ENCODE measurements at places on chromosomes 5 and 9.
A peak's percentile ranks its signal among the peaks of the same experiment; 100 is the strongest.

- DNase-seq = no peak
Observed at GRCh38 chr5:54178991-54179390, 131.4 kb downstream of the ARL15 start.

DNA sequence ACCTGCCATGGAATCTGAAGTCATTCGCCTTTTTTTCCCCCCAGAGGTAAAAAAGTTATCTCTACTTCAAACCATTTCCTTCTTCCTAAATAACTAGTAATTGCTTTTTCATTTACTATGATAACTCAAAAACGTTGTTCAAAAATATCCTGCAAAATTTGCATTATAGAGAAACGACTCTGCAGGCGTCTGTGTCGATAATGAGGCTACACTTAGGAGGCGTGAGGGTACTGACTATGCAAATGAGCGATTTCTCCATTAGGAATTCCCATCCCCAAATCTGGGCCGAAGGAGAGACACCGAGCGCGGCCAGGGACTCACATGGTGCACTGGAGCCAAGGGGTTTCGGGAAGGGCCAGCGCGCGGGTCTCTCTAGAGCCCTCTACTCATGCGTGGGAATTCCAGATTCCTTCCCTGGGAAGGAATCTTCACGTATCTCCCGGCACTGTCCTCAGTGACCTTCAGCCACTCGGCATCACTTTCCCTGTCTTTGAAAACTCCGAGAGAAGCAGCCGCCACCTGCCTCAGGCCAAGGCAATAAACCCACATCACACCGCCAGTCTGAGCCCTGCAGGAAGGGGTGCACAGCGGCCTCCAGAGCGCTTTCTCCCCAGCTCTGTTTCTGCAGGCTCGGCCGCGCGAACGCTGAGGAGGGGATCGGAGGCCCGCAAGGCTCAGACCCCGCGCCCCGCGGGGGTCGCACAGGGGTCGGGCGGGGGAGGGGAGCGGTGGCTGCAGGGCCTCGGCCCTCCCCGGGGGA lies 718 bp upstream of the DENND4C start:
- DNase-seq = no peak

DNA sequence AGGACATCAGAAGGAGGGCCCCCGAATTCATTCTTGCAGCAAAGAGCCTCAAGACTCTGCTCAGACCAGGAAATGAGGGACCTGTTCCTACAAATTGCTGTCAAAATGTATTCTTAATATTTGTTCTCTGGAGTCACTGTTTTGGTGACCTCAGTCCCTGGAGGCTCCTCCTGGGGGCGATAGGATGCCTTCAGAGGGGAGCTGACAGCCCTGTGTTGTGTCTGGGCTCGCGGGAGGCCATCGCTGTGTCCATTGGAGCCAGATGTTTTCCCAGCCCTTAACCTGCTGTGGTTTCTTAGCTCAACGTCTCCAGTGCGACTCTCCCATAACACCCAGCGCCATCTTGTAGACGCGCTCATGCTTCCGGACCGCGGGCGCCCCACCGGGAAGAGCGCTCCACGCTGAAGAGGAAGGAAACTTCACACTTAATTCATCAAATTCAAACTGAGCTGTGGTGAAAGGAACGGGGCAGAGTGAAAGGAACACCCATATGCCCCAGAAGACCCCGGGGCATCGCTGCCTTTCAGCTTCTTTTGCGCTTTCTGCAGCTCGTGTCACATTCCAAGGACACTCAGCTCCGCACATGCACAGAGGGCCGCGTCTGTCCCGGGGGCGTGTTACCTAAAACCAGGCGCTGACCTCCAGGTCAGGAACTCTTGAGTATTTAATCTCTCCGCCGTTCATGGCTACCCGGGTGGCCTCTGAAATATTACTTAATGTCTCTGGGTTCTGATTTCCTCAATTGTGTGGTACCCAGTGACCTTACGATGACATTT lies 112.3 kb upstream of the GDNF start:
- no peak for DNase-seq

DNA sequence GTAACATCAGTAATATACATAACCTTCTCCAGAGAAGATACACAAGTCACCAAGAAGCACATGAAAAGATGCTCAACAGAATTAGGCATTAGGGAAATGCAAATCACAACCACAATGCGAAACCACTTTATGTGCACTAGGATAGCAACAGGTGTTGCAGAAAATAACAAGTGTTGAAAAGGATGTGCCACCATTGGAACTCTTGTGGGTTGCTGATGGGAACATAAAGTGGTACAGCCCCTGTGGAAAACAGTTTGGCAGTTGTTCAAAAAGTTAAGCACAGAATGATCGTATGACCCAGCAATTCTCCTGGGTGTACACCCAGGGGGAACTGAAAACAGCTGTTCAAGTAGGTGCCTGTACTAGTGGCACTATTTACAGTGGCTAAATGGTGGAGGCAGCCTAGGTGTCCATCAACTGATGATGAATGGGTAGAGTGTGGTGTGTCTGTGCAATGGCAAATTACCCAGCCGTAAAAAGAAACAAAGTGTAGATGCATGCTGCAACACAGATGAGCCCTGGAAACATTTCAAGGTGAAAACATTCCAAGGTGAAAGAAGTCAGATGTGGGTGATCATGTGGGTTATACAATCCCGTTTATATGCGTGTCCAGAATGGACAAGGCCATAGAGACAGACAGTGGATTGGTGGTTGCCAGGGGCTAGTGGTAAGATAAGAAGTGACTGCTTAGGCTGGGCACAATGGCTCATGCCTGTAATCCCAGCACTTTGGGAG lies 27.2 kb downstream of the CCDC69 start:
- DNase-seq = no peak

GRCh38 chr5:16131878-16132277 lies 47.7 kb downstream of the MARCHF11 start:
- DNase-seq = no peak

DNA sequence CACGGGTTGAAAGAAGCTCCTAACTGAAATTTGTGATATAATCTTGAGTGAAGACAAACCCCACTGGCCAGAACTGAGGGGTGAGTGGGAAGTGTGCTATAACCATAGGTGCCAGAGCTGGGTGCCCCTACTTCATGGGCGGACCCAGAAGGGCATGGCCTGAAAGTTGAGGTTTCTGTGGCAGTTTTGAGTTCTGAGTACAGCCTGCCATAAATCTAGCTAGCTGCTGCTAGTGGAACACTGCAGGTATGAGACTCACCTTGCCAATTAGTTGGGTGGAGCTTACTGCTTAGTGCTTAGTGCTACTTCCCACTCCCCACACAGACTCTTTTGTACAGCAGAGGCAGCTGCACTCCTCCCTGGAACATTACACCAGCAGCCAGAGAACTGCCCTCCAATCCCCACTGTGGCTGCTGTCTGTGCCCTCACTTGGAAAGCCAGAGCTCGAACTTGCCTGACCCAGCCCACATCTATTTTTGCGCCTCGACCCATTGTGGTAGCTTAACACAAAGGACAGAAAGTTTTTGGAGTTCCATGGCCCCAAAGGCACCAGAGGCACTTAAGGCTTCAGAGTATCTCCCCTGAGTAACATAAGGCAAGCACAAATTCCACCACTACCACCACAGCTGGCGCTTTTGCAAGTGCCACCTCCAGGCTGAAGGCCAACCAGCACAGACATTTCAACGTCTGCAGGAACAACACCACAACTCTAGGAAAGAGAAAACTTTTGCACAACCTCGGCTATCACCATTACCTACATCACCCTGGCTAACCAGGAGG lies 27.1 kb upstream of the PTGER4 start:
- no peak for DNase-seq

DNA sequence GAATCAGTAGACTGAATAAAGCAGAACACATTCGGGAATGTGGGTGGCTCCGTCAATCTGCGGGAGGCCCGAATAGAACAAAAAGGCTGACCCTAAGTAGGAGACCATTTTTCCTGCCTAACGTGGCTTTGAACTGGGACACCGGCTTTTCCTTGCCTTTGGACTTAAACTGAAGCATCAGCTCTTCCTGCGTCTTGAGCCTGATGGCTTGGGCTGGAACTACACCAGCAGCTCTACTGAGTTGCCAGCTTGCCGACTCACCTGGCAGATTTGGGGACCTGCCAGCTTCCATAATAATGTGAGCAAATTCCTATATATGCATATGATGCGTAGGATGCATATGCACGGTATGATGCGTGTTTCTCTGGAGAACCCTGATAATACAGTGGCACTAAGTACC lies 111.3 kb downstream of the DAPK1 start:
- DNase-seq = no peak

DNA sequence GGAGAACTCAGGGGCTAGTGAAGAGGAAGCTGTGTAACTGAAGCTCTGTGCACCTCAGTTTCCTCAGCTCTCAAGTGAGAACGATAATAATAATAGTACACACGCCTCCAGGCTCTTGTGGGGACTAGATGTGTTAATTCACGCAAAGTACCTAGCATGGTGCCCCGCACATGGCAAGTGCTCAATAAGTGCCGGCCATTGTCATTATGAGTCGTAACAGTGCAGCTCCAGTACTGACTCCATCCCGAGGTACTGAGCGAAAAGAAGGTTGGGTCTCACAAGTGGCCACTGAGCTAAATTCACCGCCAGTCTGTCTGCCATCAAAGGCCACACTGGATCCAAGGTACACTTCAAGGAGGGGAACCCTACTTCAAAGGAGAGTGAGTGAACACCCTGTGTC lies 40.4 kb downstream of the MED27 start:
- no peak for DNase-seq

DNA sequence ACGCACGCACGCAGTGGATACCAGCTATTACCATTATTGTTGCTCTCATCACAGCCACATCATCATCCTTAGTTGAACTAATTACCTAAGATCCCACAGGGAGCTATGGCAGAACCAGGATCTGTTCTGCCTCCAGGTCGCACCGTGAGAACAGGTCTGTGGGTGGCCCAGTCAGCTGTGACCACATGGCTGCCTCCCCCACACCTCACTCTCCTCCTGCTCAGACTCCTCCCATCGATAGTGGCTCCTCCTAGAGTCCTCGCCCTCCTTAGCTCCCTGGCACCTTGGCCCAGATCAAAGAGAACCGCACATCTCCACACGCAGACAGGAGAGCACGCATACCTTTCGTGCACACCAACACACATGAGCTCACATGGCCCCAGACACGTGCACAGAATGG lies 32.4 kb upstream of the RPL26L1 start:
- DNase-seq = no peak

DNA sequence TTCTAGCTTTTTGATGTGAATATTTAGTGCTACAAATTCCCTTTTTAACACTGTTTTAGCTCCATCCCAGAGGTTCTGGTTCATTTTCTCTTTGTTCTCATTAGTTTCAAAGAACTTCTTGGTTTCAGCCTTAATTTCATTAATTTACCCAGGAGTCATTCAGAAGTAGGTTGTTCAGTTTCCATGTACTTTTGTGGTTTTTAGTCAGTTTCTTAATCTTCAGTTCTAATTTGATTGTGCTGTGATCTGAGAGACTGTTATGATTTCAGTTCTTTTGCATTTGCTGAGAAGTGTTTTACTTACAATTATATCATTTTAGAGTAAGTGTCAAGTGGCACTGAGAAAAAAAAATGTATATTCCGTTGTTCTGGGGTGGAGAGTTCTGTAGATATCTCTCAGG lies 240.1 kb upstream of the RASA1 start:
- no peak for DNase-seq

DNA sequence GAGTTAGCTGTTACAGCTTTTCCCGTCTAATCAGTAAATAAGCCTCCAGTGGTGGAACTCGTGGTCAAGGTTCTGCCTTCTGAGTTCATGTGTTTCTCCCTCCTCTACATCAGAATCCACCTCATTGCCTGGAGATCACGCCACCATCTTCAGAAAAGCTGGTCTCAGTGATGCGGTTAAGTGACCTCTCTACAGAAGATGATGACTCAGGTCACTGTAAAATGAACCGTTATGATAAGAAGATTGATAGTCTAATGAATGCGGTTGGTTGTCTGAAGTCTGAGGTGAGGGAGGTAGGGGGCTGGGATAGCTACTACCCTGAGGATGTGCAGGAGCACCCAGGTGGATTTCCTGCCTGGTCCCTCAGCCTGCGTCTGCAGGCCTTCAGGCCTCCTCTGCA lies 13.3 kb downstream of the ODF2 start:
- DNase-seq = no peak

DNA sequence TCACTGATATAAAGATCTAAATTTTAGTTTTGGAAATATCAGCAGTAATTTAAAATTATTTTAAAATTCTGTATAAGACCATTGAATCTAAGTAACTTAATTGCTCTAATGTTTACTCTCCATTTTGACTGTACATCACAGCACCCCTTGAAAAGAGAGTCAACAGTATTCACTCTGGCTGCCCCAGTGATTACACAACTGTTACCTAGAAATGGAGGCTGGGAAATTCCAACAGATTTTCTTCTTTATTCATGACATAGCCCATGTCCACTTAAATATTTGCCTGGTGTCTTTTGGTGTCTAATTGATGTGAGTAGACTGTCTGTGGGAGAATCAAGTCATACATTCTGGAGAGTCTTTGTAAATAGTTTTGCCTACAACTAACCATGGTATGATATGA lies 301.8 kb upstream of the CDH6 start:
- no peak for DNase-seq

- DNase-seq = no peak
Observed at GRCh38 chr9:32672469-32672868, 37.0 kb upstream of the TAF1L start.

- DNase-seq = no peak
Observed at GRCh38 chr5:30112867-30113266, 1080.6 kb upstream of the CDH6 start.

DNA sequence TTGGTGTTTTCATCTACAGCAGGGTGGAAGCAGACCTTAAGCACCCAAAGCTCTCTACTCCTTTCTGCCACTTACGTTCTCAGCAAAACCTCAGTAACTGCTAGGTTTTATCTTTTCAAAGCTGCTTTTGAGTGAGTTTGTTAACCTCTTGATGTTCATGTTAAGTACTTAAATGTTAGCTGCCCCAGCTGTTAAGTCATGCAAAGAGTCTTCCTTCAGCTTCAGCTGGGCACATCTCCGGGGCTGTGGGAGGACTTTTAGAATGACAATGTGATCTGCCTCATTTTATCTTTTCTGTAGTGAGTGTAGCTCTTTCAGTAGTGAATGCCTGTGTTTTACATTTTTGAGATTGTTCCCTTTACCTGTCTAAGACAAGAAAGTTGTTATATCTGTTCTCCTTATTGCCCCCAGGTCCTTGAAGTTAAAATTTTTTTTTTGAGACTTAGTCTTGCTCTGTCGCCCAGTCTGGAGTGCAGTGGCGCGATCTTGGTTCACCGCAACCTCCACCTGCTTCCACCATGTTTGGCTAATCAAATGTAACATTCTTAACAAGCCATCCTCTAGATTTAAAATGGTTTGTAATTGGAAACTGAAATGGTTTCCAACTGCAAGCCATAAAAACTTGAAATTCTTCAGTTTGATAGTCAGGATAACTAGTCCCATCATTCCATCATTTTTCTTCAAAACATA lies 19.6 kb downstream of the KDM4C start:
- no peak for DNase-seq

DNA sequence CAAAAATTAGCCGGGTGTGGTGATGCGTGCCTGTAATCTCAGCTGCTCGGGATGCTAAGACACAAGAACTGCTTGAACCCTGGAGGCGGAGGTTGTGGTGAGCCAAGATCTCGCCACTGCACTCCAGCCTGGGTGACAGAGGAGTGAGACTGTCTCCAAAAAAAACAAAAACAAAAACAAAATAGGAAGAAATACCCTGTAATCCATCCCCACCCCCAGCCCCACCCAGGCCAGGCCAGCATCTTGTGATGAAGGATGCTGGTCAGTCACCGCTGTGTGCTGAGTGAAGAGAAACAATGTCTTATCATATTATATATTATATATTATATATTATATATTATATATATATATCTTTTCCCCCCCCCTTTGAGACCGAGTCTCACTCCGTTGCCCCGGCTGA lies 15.4 kb upstream of the CCIN start:
- peak; percentile 15 for DNase-seq

All from chondrocyte (in vitro differentiated cells).